ENCODE measurements at places on chromosomes 2 and 18. TPM values are rescaled to one million over a fixed set of nuclear protein-coding genes. Genes with fewer than 3 reads are reported as not detected.

ZNF396 gene
- total RNA-seq, result 1.1 TPM

SLC8A1 gene
- total RNA-seq, result 1.1 TPM

IL1RN gene
- 1.8 TPM for total RNA-seq

KANSL3 gene
- 74.6 TPM for total RNA-seq

CCBE1 gene
- 0.12 TPM for total RNA-seq

SP110 gene
- total RNA-seq, result 148 TPM

SPATA3 gene
- 1.2 TPM for total RNA-seq

IL36A gene
- total RNA-seq, result not detected

SOX11 gene
- not detected for total RNA-seq
